CD4-positive, alpha-beta T cell treated with Interleukin-17A for 1 hour (primary cell): ENCODE measurements at places on chromosomes 16 and 17.

DNA sequence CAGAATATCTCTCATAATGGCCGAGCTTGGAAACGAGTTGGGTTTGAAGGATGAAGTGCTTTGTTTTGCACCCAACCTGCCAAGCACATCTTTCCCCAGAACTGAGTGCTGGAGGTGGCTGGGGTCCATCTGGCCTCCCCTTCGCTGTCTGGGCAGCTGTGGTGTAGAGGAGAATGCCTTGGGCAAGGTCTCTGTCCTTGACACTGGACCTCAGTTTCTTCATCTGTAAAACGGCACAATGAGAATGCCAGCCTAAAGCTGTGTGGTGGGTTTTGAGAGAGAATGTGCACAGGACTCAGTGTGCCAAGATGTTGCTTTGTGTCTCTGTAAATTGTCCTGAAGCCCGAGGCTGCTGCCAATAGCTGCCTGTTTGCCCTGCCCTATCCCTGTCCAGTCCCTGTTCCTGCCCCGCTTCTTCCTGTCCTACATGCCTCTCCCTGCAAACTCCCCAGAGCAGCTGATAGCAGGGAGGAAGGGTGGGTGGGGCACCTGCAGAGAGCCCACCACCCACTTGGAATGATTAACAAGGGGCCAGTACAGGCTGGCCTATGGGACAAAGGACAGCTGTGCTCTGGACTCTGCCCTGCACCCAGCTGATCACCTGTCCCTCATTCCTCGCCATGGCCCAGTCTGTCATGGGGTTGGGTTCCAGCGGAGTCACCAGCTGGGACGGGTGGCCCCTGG, 15.3 kb downstream of the LASP1 start:
- no peak for DNase-seq

GRCh38 chr17:2183346-2183745, 120.2 kb downstream of the SMG6 start:
- no peak for DNase-seq

DNA sequence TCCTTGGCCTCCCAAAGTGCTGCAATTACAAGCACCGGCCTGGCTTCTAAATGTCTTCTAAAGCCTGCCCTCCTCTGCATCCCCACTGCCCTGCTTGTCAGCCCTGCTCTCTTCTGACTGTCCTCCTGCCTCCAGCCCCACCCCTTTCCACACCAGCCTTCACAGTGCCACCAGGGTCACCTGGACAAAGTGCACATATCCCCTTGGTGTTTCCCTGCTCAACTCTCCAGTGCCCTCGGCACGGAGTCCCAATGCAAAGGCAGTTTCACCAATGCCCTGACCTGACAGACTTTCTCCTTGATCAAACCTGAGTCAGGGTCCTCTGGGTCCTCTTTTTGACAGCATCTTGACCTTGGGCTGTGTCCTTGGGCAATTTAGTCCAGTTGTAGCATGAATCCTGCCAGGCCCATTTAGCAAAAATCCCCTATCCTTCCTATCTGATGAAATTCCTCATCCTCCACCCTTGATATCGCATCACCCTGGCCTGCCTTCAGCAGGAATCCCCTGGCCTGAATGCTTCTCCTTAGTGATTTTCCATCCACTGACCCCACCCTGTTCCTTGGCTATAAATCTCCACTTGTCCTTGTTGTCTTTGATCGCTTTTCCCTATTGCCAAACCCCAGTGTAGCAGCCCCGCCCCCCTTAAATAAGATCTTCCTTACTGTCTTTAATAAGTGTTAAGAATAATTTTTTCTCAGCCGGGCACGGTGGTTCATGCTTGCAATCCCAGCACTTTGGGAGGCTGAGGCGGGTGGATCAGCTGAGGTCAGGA, 42.7 kb upstream of the ETV4 start:
- DNase-seq: no peak

GRCh38 chr17:39556423-39556822, 51.3 kb downstream of the NEUROD2 start:
- DNase-seq: no peak

- peak; percentile 84 for DNase-seq
Measured at GRCh38 chr17:32519228-32520103, 32.7 kb downstream of the CDK5R1 start.

DNA sequence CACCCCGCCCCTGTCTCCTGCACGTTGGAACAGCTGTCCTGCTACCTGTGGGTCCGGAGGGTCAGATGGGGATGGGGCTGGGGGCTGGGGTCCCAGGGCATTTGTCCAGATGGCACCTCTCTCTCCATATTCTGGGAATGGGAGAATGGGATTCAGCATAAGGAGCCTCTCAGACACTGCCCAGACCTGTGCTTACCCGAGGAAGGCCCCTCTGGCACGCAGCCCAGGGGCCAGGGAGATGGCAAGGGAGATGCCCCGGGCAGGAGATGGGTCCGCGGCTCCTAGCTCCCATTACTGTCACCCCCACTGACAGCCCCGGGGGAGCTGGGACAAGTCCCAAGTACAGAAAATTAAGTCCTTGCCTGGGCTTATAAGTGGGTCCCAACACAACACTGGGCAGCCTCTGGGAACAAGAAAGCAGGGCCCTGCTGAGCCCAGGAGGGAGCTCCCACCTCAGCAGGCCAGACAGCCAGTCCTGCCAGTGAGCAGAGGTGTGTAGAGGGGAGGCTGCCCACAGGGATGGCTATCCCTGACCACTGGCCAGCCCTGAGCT, 1.8 kb downstream of the VASN start:
- no peak for DNase-seq

- no peak for DNase-seq
Measured at GRCh38 chr17:82841921-82842596, 2.2 kb upstream of the ZNF750 start.
